ENCODE measurements at places on chromosomes 11 and 22.

GRCh38 chr11:35145271-35145670 is 6.3 kb downstream of the CD44 start:
- no peak for DNase-seq

GRCh38 chr22:18983120-18983651 is 47.1 kb upstream of the PRODH start:
- DNase-seq = no peak

GRCh38 chr11:63290285-63290684 is 46.9 kb upstream of the SLC22A25 start:
- no peak for DNase-seq

GRCh38 chr22:22460060-22460459 is 48.5 kb downstream of the ZNF280B start:
- DNase-seq = no peak

DNA sequence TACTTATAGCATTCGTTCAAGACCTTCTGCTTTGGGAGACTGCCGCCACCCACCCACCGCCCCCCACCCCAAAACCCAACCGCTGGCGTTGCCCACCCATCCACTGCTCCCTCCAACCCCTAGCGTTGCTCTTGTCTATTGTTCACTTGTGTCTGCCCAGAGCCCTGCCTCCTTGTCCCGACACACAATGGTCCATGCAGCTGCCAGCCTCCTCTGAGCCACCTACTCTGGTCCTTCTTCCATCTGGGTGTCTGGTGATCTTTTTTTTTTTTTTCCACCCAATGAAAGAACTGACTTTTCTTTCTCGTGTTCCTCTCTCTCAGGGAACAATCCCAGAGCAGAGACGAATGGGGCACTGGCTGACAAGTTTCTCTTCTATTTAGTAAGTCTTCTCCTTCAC is 256.0 kb upstream of the SESN3 start:
- DNase-seq = no peak

DNA sequence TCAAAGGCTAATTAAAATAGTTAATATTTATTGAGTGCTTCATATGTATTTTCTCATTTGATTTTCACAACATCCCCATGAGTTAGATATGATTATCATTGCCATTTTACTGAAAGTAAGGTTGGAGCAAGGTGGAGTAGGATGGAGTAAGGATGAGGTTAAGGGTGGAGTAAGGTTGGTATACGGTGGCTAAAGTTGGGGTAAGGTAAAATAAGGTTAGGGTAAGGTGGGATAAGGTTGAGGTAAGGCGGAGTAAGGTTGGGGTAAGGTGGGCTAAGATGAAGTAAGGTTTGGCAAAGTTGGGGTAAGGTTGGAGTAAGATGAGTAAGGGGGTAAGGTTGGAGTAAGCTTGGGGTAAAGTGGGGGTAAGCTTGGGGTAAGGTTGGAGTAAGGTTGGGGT is 45.8 kb upstream of the CLDN5 start:
- DNase-seq = no peak

DNA sequence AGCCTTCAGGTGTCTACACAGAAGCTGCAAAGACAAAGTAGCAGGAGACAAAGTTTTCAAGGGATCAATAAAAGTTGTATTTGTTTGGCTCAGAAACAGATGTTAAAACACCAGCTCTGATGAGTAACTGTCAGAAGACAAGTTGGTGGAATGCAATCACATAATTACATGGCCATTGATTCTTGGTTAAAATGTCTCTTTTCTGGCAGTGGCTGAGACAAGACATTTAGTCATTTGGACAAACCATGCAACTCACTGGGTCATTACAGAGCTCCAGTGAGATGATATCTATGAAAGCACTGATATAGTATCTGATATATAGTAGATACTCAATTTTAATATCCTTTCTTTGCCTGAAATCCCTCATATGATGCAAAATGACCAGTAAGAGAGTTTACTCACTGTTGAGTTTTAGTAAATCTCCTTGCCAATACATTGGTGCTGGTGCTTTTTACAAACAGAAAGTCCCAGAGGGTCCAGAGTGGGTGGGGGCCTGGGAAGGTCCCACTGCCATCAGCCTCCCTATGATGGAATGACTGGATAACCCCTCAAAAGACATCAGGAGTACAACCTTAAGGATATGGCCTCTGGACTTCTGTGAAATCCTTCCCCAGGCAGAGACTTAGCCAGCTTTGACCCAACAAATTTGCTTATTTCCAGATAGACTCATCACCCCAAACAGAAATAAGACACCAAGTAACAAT is 95.0 kb downstream of the SLC1A2 start:
- no peak for DNase-seq

- peak; percentile 27 for DNase-seq
Observed at GRCh38 chr11:6693342-6694228, 10.4 kb upstream of the MRPL17 start.

DNA sequence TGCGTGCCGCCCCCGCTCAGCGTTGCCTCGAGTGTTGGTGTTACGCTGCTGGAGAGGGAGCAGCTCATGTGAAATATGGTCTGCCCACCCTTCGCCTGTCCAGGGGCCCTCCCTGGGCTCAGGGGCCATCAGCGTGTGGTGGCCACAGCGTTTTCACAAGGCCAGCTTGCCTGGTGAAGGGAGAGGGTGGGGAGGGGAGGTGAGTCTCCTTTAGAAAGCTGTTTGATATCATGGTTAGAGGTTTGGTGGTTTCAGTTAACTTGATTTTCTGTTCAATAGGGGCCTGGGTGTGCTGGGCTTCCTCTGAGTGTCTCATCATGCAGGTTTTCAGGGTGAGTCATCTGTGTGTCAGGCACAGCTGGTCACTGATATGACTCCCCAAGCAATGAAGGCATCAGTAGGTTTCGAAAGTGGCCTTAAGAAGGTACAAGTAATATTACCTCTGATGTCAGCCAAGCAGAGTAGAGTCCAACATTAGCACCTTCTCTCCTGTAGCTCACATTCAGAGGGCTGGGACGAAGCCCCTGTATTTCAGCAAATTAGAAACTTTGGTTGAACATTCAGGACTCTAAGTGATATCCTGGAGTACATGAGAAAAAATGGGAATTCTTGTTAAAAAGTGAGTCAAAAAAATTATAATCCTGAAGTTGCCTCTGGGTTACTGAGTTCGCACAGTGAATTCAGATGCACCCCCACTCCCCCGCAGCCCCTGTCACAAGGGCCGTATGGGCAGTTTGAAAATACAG is 172.5 kb downstream of the TBC1D22A start:
- no peak for DNase-seq

DNA sequence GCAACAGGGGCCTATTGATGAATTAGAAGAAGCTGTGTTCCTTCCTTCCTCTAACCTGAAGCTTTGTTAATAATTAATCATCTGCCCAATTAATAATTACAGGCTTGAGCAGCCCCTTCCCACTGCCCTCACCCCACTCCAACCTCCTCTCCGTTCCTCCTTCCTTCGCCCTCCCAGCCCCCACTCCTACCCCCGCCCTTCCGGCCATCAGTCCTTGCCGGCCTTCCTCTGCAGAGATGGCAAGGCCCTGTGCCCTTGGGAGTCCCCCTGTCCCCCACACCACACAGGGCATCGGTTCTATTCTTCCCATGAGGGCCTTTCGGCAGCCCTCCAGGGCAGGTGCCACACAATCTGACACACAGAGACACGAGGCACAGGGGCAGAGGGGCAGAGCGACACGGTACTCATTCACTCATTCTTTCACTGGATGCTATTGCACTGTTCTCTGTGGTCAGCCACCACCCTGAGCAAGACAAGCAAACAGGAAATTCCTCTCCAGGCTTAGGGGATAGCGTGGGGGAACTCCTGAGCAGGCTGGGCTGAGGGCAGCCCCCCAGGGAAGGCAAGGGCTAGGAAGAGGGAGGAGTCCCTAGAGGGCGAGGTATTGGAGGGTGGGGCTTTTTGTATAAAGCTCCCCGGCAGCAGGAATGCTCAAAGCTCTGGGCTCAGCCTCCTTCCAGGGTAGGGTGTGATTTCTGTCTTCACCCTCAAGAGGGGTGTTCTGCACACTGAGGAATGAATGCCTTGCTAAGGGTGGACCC is 14.7 kb downstream of the MGAT3 start:
- no peak for DNase-seq

DNA sequence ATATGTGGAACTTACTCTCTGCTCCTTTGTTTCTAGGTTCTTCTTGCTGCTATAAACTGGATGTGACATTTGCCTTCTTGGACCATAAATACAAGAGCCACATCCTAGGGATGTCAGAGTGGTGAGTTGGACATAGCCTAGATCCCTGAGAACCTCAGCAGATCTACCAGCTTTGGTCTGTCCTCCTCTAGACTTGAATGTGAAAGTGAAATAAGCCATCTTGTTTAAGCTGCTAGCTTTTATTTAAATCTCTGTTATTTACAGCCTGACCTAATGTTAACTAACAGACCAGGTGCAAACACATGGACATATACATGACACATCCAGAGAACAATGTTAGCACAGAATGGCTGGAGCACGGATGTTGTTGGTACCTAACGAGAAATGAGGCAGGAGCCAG is 36.0 kb downstream of the SLN start:
- no peak for DNase-seq

- no peak for DNase-seq
Observed at GRCh38 chr22:50245214-50246072, 620 bp upstream of the TUBGCP6 start.

GRCh38 chr22:25739659-25740344 is 2.2 kb upstream of the MYO18B start:
- no peak for DNase-seq

DNA sequence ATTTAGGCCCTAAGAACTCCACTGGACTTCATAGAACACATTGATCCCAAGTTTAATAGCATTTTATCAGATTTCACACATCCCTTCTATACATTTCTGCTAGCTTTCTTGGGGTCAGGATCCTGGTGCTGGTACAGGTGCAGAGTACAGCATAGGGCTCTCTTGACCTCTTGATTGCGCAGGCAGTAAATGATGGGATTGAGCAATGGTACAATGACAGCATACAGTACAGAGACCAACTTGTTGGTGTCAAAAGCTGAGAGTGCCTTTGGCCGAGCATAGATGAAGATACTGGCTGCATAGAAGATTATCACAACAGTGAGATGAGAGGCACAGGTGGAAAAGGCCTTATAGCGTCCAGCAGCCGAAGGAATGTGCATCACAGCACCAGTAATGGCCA is 4.8 kb downstream of the OR6A2 start:
- no peak for DNase-seq

GRCh38 chr11:60303661-60304060 is 23.2 kb downstream of the MS4A4A start:
- DNase-seq = no peak

GRCh38 chr11:44379141-44380008 is 69.4 kb upstream of the ALX4 start:
- no peak for DNase-seq

GRCh38 chr11:2303627-2304505 is 2.1 kb downstream of the TSPAN32 start:
- no peak for DNase-seq

DNA sequence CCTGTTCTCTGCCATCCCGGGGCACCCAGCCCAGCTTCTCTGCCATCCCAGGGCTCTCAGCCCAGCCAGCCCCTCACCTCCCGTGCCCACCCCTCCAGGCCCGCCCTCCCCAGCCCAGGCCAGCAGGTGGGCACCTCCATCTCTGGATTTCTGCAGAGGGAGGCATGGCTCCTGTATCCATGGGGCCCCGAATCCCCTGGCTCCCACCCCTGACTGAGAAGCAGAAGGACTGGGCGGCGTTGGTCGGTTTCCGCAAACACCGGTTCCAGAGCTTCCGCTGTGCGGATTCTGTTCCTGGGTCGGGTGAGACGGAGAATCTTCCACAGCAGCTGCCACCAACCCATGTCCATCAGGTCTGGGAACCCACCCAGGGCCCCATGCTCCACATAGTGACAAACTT is 240.3 kb downstream of the BRD1 start:
- no peak for DNase-seq

GRCh38 chr11:108997826-108998225 is 333.0 kb downstream of the DDX10 start:
- DNase-seq = no peak

DNA sequence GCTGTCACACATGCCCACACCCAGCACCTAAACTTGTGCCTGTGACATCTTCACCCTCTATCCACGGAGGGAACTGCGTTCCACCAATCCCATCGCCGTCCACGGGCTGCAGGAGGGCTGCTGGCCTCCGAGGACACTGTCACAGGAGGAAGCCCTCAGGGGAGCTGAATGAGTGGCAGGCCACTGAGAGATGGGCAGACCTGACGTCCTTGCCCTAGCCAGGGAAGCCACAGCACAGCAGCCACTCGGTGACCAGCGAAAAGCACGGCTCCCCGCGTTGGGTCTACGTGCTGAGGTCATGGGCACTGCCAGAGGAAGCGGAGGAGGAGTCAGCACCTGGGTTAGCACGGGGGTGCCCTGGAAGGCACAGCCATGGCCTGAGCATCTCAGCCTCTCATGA is 50.5 kb downstream of the IGSF9B start:
- no peak for DNase-seq

DNA sequence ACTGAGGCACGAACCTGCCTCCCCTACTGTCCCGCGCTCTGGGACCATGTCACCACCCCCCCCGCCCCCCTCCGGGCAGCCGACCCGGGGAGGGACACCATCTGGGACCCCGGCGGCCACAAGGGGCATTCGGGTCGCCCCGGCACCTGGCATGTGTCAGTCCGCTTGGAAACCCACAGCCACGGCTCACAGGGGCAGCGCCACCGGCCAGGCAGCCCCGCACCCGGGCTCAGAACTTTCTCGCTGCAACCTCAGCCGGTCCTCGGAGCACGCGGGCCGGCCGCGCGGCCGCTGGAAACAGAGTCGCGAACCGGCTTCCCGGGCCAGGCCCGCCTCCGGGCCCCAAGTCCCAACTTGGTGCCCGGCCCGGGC is 159.9 kb upstream of the GRK3 start:
- DNase-seq = no peak

DNA sequence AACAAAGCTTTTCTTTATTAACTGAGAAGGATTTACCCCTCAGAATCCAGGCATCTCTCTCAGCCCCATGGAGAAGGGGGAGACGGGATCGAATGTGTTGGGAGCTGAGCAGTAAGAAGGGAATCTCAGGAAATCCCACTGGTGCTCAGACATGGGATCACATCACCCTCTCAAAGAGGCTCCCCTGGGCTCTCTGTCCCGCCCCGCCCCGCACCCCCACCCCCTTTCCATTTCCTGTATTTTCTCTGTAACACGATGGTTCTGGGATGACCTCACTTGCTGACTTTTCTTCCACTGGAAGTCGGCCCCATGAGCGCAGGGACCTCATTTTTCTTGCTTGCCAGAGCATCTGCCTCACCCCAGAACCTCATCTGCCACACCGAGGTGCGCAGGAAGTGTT is 100.0 kb downstream of the RPS6KA4 start:
- no peak for DNase-seq

- DNase-seq = no peak
Observed at GRCh38 chr22:36027579-36027934, 1.1 kb downstream of the RBFOX2 start.

GRCh38 chr11:6377902-6378639 is 12.2 kb upstream of the SMPD1 start:
- DNase-seq = no peak
